ENCODE measurements at places on chromosomes 1 and 21. TPM values are rescaled to one million over a fixed set of nuclear protein-coding genes. Genes with fewer than 3 reads are reported as not detected.

DNA sequence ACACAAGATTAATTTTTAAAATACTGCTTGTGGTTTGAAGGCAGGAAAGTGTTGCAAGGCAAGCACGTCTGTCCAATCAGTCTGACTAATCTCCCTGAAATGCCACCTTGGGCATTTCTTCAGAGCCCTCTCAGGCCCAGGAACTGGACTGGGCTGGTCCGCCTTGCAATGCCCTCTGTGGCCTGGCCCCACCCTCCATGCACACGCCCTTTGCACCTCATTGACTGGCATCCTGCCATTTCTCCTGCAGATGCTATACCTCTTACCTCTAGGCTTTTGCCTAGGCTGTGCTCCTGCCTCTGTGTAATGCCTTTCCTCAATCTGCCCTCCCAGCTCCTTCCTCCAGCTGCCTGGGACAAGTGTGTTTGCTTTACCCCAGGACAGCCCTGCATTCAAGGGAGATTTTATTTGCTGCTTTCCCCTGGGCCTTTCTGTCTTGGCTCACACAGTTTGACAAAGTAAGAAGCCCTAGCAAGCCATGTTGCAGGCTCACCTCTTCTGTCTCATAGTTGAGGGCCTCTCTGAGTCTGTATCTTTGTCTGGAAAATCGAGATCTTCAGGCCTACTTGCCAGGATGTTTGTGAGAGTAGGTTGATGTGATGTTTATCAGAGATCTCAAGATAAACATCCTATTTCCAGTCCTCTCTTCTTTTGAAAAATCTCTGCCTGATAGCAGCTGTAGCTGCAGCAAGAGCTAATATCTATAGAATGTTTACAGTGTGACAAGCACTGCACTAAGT, 149.2 kb upstream of the JUN start:
- DNase-seq = peak; percentile 61

DNA sequence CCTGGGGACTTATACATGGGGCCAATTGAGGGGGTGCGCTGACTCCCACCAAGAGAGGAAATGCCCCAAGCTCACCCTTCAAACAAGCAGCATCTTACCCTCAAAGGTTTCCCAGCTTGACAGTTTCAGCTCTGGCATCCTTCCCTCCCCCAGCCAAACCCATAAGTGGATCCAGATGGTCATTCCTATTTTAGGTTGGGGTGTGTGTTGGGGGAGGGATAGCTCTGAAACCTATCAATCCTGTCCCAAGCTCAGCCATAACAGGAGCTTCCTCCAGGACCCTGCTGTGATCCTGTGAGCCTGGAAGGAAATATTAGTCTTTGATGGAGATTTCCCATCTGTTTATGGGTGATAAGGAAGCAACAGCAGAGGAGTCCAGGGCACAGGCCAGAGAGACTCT, 3.4 kb upstream of the TMEM222 start:
- no peak for DNase-seq

- DNase-seq = no peak
Measured at GRCh38 chr21:45200581-45201296, 87.0 kb downstream of the POFUT2 start.

OR2L3 gene
- not detected for total RNA-seq

TMEM269 gene
- 0.20 TPM for total RNA-seq
